Gastroesophageal sphincter (tissue), 4 donors: ENCODE measurements at places on chromosomes 11 and 22. TPM values are rescaled to one million over a fixed set of nuclear protein-coding genes. Genes with fewer than 3 reads are reported as not detected.

- no peak for ATAC-seq
These were observed 263.7 kb downstream of the NTM start for GRCh38 chr11:131633921-131634715.

GRCh38 chr11:111978028-111978771 is 41.1 kb downstream of the DIXDC1 start:
- ATAC-seq = peak; percentile 62

DNA sequence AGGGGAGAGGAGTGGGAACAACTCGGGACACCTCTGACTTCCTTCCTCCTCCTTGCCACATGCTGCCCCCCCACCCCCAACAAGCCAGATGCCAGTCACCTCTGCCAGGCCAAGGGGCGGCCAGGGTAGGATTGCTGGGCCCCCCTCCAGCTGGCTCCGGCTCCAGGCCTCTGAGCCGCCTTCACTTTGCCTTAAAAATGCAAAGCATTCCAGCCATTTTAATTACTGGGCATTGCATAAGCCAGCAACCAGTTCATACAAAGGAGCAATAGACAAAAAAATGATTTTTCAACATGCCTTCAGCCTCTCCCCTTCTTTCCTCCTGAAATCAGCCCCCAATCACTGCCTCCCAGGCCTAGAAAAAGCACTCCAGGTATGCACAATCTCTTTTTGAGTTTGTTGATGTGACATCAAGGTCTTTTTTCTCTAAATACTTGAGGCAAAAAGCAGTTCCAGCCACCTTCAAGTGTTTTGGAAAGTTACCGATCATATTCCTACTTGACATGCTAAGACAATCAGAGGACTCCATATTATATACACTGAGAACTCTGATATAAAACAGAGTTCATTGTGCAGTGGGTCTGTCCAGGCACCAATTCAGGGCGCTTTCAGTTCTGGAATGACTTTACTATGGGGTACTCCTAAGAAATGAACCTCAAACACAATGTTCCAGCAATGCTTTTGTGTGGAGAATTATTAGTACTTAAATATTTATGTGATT is 12.4 kb upstream of the TIMP3 start:
- ATAC-seq = peak; percentile 77

DNA sequence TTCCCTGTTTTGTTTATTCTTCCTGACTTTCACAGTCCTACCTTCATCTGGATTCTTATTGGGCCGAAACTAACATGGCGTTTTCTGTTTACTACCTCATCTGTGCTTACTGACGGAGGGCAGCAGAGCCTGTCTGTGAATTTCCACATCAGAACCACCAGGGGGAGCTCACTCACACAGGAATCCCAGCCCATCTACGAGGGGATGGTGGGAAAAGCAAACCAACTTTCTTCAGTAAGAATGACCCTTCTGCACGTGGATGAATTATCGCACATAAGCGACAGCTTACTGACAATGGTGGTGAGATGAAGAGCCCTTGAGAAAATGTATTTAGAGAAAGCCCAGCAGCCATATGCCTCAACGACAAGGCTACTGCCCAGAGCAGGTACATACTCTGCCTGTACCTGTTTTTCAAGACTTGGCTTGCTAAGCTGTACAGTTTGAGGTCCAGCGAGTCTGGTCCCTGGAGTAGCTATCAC is 42.5 kb downstream of the LARGE2 start:
- ATAC-seq = peak; percentile 73

DNA sequence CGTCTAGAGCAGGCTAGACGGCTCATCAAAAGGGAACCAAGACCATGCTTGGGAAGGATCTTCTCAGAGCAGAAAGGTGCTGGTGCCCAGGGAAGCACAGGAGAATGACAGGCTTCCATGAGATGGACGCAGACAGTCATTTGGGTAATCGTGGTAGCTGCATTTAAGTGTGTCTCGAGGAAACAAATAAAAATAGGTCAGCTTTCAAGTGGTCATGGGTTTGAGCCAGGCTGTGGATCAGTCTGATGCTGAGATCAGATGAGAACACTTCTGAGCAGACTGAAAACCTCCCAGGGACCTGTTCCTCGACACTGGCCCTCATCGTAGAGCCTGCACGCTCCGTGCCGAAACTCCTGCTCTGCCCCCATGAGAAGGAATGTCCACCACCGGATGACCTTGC is 4.7 kb downstream of the CARS1 start:
- ATAC-seq = no peak

GRCh38 chr11:45920531-45921477 is 1.7 kb upstream of the LARGE2 start:
- no peak for ATAC-seq

- ATAC-seq = no peak
These were observed 8.9 kb upstream of the SAMM50 start for GRCh38 chr22:43946384-43946667.

DNA sequence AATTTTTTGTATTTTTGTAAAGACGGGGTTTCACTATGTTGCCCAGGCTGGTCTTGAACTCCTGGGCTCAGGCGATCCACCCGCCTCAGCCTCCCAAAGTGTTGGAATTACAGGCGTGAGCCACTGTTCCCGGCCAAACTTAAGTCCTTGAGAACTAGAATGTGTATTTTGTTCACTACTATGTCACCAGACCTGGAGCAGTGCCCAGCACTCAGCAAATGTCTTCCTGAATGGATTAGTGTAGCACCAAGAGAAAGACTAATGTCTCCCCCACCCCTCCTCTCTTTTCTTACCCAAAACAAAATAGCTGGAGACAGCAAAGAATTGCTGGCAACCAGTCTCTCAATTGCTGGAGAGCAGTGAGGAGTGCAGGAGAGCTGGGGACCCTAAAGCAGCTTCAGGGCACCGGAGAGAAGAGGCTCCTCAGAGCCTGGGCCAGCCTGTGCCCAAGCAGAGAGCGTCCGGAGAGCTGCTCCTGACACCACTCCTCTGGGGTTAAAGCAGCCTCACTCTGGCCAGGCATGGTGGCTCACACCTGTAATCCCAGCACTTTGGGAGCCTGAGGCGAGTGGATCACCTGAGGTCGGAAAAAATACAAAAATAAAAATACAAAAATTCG is 14.9 kb downstream of the SLC25A18 start:
- ATAC-seq = peak; percentile 77

Gene TUT1
- total RNA-seq = 9.6 TPM

GRCh38 chr11:35893796-35894475 is 49.9 kb upstream of the LDLRAD3 start:
- no peak for ATAC-seq

Gene TRIM51
- not detected for total RNA-seq

Gene KDM4E
- total RNA-seq = not detected

DNA sequence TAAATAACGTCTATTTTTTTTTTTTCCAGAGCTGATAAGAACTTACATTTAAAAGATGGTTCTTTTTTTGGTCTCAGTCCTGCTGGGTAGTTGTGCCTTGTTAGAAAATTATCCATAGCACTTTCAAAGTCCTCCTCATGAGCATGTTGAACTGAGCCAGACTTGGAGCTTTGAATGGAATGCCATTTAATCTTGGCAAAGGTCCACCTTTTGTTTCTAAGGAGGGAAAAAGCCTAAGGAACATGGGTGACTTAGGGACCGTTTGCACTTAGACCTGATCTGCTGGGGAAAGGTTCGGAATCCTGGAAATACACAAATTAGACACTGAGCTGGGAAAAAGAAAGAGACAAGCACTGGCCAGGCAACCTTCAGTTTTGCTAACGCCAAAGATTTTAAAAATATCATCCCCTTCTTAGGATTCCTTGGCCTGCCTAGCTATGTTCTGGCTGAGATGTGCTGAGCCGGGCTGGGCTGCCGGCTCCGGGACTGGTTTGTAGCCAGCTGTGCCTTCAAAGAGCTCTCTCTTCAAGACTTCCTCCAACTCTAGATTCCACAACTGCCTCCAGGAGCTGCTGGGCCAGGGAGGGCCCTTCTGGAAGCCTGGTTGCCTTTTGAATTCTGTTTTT is 67.4 kb downstream of the ENDOD1 start:
- ATAC-seq = peak; percentile 88

DNA sequence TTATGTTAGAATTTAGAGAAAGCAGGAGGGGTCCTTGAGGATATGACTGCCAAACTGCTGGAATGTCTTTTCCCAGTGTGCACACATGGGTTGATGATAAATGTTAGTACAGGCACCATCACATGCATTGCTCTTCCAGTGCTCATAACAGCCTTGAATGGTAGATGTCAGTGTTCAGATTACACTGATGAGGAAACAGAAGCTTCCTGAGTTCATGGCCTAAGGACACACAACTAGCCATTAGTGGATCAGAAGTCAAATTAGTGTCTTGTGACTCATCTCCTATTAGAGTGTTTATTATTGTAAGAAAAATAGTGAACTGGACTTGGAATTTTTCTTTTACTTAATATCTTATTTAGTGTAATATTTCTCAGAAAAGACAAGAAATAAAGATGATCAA is 241.5 kb downstream of the DDX10 start:
- ATAC-seq = peak; percentile 57

- no peak for ATAC-seq
These were observed 17.9 kb downstream of the MYEOV start for GRCh38 chr11:69311767-69312385.

Gene SIRT3
- 21.5 TPM for total RNA-seq

Gene MYOD1
- total RNA-seq = not detected

Gene LDHAL6A
- not detected for total RNA-seq

GRCh38 chr11:110077346-110077745 is 15.8 kb upstream of the ZC3H12C start:
- no peak for ATAC-seq

DNA sequence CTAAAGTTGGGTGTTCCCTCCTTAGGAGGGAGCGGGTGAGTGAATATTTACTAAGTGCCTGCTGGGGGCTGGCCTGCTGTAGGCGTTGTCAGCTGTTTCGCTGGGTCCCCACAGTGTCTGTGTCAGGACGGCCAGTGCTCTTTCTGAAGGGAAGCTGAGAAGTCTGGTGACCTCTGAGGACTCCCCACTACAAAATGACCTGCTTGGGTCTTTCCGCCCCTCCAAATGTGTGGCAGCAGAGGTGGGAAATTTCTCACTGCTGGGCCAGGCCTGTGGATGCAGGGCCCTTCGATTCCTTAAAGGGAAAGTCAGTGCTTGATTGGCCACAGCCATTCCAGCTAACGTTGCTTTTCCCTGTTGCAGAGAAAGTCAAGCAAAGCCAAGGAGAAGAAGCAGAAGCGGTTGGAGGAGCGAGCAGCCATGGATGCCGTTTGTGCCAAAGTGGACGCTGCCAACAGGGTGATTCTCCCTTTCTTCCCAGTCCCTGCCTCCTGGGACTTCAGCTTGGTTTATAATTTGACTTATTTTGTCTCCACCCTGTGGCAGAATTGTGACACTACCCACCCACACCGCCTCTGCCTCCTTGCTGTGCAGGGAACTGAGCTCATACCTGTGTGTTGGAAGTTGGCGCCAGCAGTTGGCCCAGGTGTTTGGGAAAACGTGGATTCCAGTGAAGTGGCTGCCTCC is 6.8 kb downstream of the NAA40 start:
- peak; percentile 89 for ATAC-seq

Gene SCUBE2
- total RNA-seq = 13.1 TPM

GRCh38 chr11:73218106-73218829 is at the start of gene P2RY2:
Gene P2RY2, plus strand, starts transcription at chr11:73218281. Its CDS starts 15,879 bp downstream, at chr11:73234160.
- peak; percentile 82 for ATAC-seq

DNA sequence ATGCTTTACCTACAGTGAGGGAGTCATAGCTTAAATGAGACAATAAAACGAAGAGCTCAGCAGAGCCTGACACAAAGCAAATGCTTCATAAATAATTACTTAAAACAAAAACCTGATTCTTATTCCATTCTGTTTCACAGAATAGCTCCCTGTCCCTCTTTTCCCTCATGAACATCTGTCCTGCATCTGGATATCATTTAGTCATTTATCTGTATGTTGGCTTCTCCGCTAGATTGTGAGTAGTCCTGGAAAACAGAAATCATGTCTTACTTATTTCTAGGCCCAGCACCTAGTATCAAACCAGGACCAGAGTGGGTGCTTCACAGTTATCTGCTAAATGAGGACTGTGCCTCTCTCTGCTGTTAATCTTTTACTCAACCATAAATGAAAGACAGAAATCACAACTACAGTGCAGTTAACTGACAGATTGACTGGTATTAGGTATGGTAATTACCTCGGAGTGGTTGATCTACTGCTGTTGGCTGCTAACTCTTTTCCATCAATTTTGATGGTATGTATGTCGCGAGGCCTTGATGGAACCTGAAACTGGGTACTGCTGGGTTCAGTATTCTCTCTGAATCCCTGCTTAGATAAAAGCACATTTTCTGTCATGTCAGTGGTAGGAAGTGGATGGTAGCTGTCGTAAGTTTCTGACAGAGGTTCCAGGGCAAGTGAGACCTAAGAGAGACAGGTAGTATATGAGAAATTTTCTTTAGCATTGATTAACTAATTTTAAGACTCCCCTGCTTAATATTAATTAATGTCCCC is 31.5 kb downstream of the C2CD3 start:
- ATAC-seq = no peak

Gene MMP1
- not detected for total RNA-seq

- ATAC-seq = no peak
These were observed 432.1 kb downstream of the DYNC2H1 start for GRCh38 chr11:103541186-103541795.

Gene OR6T1
- total RNA-seq = not detected

Gene PHOX2A
- 0.37 TPM for total RNA-seq

Gene NUP160
- 34.2 TPM for total RNA-seq

DNA sequence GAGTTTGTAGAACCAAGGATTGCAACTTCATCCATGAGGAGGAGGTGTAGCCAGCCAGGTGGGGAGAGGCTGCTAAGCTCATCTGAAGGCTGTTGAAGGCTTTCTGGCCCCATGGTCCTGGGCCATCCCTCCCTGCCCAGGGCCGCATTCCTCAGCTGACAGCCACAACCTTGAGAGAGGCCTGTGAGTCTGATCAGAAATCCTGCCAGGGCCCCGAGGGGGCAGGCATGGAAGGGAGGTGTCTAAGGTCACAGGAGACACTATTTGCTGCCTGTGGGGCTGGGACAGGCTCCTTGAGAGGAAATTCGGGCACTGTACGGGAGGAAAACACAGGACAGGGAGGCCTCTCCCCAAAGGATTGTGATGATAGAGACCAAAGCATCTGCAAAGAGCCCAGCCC is 88.1 kb upstream of the IGLL5 start:
- no peak for ATAC-seq

DNA sequence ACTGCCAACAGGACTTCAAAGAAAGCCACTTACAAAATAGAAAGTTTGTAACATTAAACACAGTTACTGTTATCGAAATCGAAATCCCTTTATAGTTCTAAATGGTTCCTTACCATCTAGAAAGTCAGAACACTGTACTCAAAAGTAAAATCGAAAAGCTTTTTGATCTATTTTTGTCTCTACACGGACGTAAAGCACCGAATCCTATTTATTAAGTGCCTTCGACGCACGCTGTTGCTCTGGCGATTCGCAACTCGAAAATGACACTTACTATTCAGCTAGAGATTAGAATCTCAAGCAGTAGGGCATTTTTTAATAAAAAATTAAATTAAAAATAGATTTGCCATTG is 78.3 kb downstream of the LARGE1 start:
- ATAC-seq = no peak
